ENCODE measurements at places on chromosomes 16 and 17. TPM values are rescaled to one million over a fixed set of nuclear protein-coding genes. Genes with fewer than 3 reads are reported as not detected.

The WSCD1 gene
- polyA plus RNA-seq: 0.45 TPM

The PERCC1 gene
- not detected for polyA plus RNA-seq

The SCGB1C2 gene
- not detected for polyA plus RNA-seq

The TBC1D3D gene
- 3.7 TPM for polyA plus RNA-seq

The CCDC200 gene
- polyA plus RNA-seq: not detected

The LRRC36 gene
- polyA plus RNA-seq: 0.02 TPM

The KNOP1 gene
- polyA plus RNA-seq: 14.3 TPM

The UMOD gene
- not detected for polyA plus RNA-seq

The KRTAP2-3 gene
- not detected for polyA plus RNA-seq

The ASPHD1 gene
- 0.31 TPM for polyA plus RNA-seq

The WFIKKN1 gene
- 1.5 TPM for polyA plus RNA-seq

The TEKT5 gene
- 0.22 TPM for polyA plus RNA-seq

Data from esophagus (tissue), 2 donors.